Hematopoietic multipotent progenitor cell treated with erythropoietin and hydrocortisone succinate and interleukin-3 and kit ligand, for 8 days (in vitro differentiated cells): ENCODE measurements at places on chromosomes 13 and 19.

DNA sequence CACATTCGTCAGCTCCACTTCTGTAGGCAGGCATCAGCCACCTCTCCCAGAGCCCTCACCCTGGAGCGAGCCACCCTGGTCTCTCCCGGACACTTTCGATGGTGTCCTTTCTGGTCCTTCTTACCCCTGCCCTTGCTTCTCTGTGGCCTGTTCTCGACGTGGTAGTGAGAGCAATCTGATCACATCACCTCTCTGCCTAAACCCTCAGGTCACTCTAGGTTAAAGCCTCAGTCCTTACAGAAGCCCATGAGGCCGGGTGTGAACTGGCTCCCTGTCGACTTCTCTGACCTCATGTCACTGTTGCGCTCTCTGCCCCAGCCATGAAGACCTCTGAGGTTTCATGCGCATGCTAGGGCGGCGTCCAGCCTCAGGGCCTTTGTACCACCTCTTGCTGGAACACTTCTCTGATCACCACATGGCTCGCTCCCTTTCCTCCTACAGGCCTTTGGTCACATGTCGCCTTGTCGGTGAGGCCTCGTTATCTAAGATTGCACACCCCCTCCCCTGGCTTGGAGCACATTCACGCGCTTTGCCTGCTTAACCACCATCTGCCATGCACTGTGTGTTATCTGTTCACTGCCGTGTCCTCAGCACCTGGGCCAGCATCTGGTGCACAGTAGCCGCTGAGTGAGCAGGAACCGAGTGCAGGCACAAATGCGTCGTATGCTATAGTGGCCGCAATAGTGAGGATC lies 101.5 kb downstream of the DPF1 start:
- peak; percentile 91 for DNase-seq

DNA sequence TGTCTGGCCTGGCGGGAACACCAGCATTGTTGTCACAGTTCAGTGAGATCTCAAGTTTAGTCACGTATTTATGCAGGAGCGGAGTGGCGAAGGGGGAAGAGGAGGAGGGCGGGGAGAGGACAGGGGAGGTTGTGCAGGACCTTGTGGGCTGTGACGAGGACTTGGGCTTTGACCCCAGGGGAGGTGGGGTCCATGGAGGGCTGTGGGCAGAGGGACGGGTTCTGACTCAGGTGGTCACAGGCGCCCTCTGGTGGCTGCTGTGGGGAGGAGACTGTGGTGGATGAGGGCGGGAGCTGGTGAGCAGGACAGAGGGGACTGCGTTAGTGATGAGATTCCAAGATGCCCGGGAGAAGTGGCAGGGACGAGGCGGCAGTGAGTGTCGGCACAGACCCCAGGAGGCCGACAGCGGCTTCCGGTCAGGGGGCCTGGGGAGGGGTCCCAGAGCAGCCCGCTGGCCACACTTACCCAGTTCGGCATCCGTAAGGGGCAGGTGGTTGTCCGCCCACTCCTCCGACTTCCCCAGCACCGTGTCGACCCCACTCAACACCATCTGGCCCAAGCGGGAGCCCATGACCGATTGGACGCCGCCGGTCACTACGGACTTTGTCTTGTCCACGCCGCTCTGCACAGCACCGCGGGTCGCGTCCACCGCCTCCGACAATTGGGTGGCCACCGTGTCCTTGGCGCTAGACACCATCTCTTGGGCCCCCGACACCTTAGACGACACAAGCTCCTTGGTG lies 15.7 kb downstream of the PLIN3 start:
- peak; percentile 64 for DNase-seq

DNA sequence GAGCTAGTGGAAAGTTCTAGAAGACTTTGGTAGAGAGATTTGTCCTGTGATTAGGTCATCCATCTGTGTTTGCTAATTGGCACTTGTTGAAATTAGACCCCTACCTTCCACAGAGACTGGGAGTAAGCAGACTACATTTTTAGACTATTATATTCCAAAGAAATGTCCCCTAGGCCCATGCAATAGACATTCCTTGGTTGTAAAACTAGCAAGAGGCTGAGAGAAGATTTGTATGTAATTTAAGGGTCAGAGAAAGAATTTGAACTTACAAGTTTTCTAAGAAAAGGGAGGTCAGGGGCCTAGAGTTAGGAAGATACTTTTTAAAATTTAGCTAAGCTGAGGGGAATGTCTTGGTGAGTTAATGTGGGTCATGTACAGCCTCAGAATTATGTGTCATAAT lies 470.7 kb upstream of the SLITRK1 start:
- no peak for DNase-seq

- DNase-seq, result no peak
Measured at GRCh38 chr19:56306016-56306415, 8.6 kb downstream of the ZSCAN5A start.

DNA sequence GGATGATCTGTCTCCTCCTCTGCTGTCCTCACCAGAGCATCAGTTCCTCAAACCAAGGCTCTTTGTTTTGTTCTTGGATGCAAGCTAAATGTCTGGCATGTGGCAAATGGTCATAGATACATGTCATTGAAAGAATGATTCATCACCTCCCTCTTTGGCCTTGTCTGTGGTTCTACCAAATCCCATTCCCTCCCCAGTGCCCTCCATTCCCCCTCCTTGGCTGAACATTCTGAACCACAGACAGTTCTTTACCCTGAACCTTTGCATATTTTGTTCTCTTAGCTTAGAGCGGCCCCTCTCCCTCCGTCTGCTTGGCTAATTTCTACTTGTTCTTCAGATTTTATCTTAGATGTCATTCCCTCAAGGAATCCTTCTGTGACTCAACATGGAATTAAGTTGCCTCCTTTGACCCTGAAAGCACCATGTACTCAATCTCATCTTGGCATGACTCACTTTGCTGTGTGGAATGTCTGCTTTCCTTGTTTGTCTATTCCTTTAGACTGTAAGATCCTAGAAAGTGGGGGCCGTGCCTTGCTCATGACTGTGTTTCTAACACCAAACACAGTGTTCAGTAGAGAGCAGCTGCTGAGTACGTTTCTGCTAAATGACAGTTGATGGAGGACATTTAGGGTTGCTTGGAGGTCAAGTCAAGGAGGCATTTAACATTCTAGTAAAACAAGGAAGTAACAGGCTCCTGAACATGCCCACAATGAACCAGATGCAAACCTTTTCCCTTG lies 8.1 kb downstream of the ALOX5AP start:
- no peak for DNase-seq
